NCI-H1436 (cell line): ENCODE measurements at places on chromosomes 11 and 22.
A peak's percentile ranks its signal among the peaks of the same experiment; 100 is the strongest.

GRCh38 chr22:23682077-23682476 lies 8.7 kb upstream of the RGL4 start:
- DNase-seq, result no peak

DNA sequence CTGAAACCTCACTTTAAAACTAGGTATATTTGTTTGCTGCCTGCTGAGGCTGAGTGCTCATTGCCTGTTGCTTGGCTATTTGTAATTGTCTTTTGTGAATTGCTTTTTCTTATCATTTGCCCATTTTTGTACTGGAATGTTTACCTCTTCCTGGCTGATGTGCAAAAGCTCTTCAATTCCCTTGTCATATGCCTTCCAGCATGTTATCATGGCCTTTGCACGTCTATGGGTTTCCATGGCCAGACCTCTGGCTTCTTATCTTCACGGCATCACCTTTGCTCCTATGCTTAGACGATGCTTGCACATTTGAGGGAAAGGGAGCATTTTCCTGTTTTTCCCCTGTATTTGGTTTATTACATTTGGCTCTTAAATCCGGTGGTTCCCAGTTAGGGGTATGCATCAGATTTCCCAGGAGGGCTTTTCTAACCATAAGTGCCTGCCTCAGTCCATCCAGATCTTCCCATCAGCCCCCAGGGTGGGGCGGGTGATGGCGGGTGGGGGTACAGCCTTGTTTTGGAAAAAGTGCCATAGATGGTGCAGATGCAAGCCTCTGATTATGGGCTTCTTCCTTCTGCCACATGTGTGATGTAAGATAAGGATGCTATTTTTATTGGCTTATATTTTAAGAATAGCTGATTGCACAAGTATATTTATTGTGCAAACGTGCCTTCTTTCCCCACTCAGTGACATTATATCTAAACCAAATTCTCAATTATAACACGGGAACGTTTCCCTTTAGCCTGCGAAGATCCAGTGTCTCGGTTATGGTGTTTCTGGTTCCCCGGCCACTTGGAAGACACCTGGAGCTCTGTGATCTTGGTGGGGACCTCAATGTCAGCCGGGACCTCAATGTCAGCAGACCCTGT lies 70.6 kb upstream of the SEPTIN5 start:
- no peak for DNase-seq

DNA sequence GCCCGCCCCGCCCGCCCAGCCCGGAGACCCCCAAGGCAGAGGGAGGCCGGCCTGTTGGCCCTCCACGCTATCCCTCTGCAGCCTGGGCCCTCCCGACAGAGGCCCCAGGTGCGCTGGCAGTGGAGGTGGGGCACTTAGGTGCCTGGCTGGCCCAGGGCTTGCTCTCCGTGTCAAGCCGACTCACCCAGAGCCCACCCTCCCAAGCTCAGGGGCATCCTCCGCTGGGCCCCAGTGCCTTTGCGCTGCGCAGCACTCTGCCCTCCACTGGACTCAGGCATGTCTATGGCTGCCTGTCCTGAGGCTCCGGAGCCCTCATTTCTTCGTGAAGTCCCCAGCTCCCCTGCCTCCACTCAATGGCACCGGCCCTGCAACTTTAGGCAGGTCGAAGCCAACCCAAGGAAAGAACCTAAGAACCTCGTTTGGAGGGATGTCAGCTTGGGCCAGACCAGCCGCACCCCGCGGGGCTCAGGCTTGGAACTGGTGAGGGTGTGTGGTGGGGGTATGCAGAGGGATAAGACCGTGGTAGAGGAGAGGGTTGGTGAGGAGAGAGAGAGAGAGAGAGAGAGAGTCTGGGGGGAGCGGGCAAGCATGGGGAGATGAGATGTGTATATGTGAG lies 6.1 kb downstream of the SMIM45 start:
- DNase-seq, result no peak

GRCh38 chr11:67996622-67997474 lies 7.0 kb downstream of the UNC93B1 start:
- DNase-seq, result no peak

DNA sequence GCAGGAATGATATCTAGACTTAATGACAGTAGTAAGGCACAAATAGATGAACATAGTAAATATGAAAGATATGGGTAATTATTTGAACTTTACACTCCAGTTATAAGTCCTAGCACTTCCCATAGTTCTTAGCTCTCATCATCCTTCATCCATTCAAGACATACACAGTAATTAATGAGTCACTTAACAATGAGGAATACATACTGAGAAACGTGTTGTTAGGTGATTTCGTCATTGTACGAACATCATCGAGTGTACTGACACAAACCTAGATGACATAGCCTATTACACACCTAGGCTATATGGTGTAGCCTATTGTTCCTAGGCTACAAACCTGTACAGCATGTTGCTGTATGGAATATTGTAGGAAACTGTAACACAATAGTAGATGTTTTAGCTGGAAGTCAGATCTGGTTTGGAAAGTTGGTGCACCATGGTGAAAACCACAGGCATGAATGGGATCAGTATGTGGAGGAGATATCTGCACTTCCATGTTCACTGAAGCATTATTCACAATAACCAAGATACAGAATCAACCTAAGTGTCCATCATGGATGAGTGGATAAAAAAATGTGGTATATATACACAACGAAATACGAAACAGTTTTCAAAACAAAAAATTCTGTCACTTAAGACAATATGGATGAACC lies 229.9 kb upstream of the PITPNB start:
- DNase-seq, result no peak

GRCh38 chr11:75376175-75376574 lies 23.1 kb upstream of the RPS3 start:
- no peak for DNase-seq

DNA sequence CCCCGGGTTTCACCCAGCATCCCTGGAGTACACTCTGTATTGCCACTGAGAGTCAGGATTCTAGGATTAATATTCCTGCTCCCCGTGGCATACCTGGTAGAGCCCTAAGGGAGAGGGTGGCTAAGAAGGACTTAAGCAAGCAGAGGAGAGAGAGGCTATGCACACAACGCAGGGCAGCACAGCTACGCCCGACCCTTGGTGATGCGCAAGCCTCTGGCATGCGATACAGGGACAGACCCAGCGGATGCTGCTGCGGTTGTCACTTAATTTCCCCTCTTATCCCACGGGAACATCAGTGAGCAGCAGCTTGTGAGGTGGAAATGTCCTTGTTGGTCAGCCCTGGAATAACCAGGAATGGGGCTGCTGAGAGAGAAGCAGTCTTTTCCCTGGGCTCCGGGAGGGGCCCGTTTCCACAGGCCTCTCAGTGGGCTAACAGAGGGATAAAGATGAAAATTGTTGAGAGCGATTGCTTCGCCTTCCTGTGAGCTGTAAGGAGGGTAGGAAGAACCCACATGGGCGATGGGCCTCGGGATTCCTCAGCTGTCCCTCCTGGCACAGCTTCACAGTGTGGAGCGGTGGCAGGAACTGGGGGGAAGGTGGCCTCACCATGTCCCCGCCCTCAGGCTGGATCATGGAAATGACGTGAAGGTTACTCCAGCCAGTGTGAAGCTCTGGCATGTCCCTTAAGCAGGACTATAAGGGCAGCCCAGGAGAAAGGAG lies 48.4 kb upstream of the RAB1B start:
- DNase-seq, result no peak

- DNase-seq, result no peak
Observed at GRCh38 chr22:46250783-46251125, 661 bp upstream of the CDPF1 start.

GRCh38 chr22:31977141-31977841 lies 33.0 kb downstream of the YWHAH start:
- peak; percentile 72 for DNase-seq

DNA sequence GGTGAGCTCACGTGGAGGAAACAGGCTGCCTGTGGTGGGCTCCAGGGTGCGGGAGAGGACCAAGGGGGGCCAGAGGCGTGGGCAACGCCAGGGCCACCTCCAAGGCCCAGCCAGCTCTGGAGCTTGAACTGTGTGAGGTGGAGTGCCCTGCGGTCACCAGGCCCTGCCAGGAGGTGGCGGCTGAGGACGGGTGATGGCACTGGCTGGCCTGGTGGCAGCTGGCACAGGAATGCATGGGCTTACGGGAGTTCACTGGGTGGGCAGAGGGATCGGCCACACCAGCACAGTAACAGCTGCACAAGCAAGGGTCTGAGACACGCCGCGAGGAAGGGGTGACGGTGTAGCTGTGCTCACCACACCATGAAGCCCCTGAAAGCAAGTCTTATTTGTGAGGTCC lies 15.8 kb downstream of the TOLLIP start:
- no peak for DNase-seq

- DNase-seq, result no peak
Observed at GRCh38 chr22:47288680-47289079, 526.2 kb downstream of the TBC1D22A start.

GRCh38 chr22:22553735-22554586 lies 5.1 kb downstream of the PRAME start:
- DNase-seq, result no peak

DNA sequence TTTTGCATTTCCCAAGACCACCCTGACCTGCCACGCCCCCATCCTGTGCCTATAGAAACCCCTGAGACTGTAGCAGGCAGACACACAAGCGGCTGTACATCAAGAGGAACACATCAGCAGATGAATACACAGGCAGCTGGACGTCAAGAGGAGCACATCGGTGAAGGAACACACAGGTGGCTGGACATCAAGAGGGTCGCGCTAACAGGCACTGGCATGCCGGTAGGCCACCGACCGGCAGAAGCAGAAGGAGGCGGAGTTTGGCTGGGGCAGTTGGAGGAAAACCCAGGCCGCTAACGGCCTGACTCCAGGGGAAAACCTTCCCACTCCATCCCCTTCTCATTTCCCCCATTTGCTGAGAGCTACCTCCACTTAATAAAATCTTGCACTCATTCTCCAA lies 5.4 kb upstream of the IPO7 start:
- no peak for DNase-seq

DNA sequence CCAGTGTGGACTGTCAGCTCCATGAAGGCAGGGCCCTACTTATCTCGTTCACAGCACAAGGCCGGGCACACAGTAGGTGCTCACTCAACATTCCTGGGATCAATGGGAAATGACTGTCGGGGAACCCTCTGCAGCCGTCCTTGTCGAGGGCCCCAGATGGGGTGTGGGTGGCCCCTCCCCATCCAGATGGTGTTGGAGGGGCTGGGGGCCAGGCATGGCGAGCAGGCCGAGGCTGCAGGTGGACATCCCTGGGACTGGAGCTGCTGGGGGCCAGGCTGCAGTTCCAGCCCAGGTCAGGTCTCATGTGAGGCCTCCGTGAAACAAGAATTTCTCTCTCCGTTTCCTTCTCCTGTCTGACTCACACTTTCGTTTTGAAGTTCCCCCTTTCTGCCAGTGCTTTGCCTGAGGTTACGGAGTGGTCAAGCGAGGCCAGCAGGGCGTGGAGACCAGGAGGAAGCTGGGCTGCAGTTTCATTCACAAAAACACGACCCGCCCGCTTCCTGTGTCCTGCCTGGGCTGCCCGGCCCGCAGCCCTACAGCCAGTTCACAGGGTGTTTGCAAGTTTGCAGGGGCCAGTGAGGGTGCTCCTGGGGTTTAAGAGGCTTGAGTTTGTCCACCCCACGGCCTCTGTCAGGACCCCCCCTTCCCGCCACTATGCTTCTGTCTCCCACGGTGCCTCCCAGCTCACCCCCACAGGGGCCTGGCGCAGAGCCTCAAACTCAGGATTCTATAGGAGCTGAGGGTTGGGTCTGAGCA lies 4.5 kb downstream of the MYEOV start:
- DNase-seq, result no peak

DNA sequence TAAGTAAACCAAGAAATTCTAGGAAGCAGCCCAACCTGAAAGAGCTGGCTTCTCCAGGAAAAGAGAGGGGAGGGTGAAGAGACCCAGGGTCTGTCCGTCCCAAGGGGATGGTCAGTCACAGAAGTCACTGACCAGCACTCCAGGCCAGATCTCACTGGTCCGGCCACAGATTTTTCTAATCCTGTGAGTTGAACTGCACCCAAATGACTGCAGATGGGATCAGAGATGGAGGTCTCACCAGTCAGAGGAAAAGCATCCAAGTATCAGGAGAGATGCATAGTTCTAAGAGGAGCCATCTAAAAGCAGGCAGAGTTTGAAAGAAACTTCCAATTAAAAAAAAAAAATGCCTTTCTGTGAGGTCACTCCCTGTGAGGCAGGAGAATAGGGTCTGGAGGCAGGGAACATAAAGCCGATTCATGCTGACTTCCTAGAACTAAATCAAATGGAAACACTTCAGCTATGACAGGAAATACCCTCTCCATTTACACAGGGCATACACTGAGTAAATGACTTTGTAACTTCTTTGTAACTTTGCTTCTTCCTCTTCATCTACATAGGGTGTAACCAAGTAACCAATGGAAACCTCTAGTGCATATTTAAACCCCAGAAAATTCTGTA lies 144.5 kb downstream of the CCDC34 start:
- DNase-seq, result no peak

- peak; percentile 48 for DNase-seq
Observed at GRCh38 chr22:25419247-25420113, 145.0 kb upstream of the GRK3 start.
